ENCODE measurements at places on chromosomes 11 and 22.

- DNase-seq: no peak
Measured at GRCh38 chr11:16293204-16293681, 63.1 kb downstream of the SOX6 start.

GRCh38 chr11:45102810-45103621, 43.4 kb upstream of the PRDM11 start:
- no peak for DNase-seq

DNA sequence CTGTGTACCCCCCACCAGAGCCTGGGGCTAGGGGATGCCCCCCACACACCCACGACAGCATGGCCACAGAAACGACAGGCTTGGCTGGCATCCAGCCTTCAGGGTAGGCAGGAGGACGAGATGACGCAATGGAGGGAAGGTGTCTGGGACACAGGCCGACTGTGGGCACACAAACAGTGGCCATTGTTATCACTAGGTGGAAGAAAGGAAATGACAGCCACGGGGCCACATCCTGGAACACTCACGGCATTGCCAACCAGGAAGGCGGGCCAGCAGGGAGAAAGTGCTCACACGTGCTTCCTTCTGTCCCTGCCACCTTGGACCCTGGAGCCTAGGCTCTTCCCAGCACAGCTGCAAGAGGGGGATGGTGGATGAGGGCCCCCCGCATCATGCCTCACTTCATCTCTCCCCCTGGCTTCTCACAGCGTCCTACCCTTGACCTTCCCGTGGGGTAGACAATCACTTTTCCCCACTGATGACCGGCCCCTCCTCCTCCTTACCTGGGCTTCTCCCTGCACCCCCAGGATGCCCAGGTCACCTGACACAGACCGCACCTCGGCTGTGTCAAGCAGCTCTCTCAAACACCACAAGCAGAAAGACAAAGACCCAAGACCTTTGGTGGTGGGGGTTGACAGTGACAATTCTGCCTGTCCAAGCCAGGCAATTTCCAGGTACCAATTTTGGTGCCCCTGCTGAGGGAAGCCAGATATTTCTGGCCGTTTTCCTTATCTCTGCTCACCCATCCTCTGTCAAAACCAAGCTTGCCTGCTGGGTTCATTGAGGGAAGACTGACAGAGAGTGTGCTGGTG, 8.6 kb downstream of the PLA2G6 start:
- DNase-seq: no peak

DNA sequence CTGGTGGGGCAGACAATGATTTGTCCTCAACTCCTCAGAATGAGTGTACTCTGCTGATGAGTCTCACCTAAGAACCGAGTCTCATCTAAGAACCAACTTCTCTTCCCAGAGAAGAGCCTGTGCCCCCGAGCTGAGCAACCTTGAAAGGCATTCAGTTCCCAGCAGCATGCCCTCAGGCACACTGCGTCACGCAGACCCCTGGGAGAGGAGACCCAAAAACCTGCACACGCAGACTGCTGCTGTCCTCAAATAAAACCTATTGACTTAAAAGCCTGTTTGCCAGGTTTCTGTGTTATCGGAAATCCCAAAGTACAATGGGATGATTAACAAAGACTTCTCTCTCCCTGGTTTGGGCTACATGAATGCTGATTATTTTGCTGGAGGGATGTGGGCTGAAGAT, 121.2 kb downstream of the C11orf58 start:
- DNase-seq: no peak

DNA sequence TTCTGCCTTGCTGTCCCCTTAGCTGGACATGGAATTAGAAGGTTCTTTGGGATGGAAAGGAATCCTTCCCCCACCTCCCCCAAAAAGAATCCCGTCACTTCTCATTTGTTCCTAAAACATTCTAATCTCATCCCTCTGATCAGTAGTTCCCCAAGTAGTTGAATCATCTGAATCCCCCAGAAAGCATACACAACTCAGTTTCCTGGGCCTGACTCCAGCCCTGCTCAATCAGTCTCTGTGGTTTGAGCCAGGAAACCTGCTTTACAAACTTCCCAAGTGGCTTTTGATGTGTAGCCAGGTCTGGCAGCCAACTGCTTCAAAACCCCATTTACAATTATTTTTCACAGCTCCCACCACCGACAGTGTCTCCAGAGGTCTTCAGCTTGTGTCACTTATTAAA, 20.2 kb downstream of the C22orf31 start:
- no peak for DNase-seq

- DNase-seq: no peak
Measured at GRCh38 chr11:62390722-62391121, 28.1 kb upstream of the SCGB1A1 start.

- DNase-seq: no peak
Measured at GRCh38 chr11:44472916-44473315, 92.5 kb upstream of the CD82 start.

- DNase-seq: no peak
Measured at GRCh38 chr11:12689029-12689755, 15.0 kb downstream of the TEAD1 start.

DNA sequence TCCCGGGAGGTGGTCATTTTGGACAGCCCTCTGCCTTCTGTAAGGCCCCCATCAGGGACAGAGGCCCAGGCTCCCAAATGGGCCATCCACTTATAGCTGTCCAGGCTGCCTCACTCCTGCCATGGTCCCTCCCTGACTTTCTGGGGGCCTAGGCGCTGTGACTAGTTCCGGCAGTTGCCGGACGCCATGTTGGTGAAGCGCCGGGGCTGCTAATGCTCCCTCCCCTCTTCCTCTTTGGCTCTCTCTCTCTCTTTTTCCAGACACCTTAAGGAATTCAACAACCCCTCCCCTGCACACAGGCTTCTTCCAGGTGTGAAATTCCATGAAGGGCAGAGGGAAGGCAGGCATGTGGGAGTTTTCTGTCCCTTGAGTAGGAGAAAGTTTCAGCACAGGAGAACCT, 445.6 kb downstream of the SOX6 start:
- DNase-seq: no peak

GRCh38 chr11:19525714-19526113, 186.9 kb upstream of the NAV2 start:
- no peak for DNase-seq

- no peak for DNase-seq
Measured at GRCh38 chr11:45754261-45754709, 50.7 kb upstream of the SLC35C1 start.

GRCh38 chr11:113591117-113591516, 115.0 kb downstream of the TMPRSS5 start:
- no peak for DNase-seq

GRCh38 chr22:43388420-43388851, 23.4 kb upstream of the MPPED1 start:
- no peak for DNase-seq

- no peak for DNase-seq
Measured at GRCh38 chr11:28054821-28055220, 53.1 kb downstream of the KIF18A start.

GRCh38 chr11:70091638-70092037, 13.5 kb downstream of the ANO1 start:
- no peak for DNase-seq

GRCh38 chr11:118219732-118220131, 5.1 kb downstream of the JAML start:
- DNase-seq: no peak

Data from NCI-H2081 treated with DMSO at 0.1 percent for 48 hours (cell line).